ENCODE measurements at places on chromosomes 7 and 10.

DNA sequence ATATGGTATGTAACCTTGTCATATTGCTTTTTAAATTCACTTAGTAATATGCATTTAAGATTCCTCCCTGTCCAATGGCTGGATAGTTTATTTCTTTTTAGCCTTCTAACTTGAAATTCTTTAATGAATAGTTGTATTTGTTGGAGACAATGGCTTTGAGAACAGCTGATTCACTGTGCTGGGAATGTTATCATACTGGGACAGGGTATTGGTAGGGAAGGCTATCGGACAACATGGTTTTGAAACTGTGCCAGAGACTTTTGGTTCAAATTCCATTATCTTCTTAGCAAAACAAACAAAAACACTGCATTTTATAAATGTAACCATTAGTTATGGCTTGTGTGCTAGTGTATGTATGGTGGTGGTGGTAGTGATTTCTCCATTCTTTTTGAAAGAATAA, 517.1 kb upstream of the ANKRD30A start:
- no peak for DNase-seq

GRCh38 chr10:71451754-71452153, 55.0 kb downstream of the CDH23 start:
- DNase-seq = no peak

DNA sequence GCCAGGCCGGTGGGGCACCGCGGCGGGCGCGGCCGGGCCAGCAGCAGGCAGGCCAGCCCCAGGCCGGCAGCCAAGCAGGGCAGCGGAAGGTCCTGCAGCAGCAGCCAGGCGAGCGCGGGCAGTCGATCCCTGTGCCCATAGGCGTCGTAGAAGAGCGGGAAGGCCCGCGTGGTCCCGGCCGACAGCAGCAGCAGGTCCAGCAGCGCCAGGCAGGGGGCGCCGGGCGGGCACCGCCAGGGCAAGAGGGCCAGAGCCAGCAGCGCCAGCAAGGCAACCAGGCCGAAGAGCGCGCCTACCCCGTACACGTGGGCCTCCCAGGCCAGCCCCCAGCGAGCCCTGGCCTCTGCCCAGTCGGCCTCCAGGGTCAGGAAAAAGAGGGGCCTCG, 8.4 kb upstream of the RBM28 start:
- DNase-seq = no peak

GRCh38 chr10:62037166-62037831, 135.8 kb downstream of the ARID5B start:
- DNase-seq = no peak

GRCh38 chr7:128938544-128939074, 882 bp downstream of the IRF5 start:
- no peak for DNase-seq

GRCh38 chr7:112428715-112429114, 21.5 kb upstream of the IFRD1 start:
- DNase-seq = no peak

GRCh38 chr10:42519761-42520460, 118.5 kb downstream of the ZNF33B start:
- DNase-seq = no peak

- DNase-seq = no peak
These were observed 47.8 kb downstream of the NRCAM start for GRCh38 chr7:108408296-108408991.

- no peak for DNase-seq
These were observed 181.8 kb upstream of the NPVF start for GRCh38 chr7:25409897-25410636.

DNA sequence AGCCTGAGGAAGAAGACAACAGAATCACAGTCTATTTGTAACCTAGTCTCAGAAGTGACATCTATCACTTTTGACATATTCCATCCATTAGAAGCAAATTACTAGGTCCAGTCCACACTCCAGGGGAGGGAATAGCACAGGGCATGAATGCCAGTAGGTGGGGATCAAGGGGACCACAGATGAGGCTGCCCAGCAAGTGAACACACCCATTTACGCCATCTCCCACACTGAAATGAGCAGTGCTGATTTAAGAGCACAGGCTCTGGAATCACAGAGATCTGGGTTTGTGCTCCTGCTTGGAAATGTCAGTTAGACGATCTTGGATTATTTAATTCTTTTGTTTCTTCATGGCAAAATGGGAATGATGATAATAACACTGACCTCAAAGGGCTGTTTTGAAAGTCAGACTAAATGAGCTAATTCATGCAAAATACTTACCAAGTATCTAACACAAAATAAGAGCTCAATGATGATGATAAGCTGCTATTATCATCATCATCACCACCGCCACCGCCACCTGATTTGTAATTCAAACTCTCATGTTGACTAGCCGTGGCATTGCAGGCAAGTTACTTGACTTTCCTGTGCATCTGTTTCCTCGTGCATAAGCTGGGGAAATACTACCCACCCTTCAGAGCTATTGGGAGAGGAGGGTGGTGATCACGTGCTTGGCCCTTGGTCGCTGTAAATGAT, 138.9 kb upstream of the KLF14 start:
- DNase-seq = no peak

GRCh38 chr10:1886039-1886438, 148.7 kb upstream of the ADARB2 start:
- no peak for DNase-seq

- DNase-seq = no peak
These were observed 2.0 kb upstream of the TNRC18 start for GRCh38 chr7:5425507-5426225.

DNA sequence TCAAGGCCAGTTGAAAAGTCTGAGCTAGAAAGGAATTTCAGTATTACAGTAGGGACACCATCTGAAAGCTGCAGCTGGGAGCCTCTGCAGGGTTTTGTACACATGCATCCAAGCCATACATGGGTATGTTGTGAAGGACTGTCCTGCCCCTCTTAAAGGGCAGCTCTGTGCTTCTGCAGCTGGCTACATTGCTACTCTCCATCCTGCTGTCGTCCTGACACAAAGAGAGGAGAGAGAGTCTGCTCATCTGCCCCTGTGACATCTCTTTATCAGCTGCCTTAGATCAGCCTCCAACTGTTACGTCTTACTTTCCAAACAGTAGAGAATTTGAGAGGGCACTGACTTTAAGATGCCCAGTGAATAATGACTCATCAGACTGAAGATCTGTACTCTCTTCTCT, 602.7 kb downstream of the SORCS3 start:
- no peak for DNase-seq

DNA sequence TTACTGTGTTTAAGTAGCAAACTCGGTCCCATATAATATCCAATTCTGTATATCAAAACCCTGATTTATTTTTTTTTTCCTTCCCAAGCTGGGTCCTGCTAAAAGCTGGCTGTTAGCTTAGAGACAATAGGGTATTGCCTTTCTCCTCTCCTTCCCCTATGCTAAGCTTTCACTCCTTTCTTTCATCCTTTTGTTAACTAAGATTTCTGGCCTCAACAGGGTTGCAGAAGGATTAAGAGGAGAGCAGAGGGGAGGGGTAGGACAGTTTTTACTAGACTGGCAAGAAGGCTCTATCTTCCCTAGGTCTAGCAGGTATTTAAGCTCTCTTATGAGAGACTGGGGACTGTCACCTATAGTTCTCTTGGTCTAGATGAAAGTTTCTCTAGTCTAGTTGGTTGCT, 229.2 kb downstream of the KCND2 start:
- no peak for DNase-seq

DNA sequence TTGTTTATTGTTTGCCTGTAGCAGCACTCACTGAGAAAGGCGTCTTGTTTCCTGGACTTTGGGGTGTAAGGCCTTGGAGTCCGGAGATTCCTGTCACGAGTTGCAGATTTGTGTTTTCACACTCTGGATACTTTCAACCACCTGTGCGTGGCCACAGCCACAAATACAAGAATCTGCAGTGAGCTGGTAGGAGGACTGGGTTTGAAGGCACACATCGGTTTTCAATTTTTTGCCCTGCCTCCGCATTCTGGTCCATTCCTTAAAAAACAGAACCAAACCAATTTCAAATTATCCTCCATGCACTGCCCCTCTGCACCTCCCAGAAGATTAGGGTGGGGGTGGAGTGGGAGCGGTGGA, 619 bp downstream of the EXOC4 start:
- DNase-seq = no peak

DNA sequence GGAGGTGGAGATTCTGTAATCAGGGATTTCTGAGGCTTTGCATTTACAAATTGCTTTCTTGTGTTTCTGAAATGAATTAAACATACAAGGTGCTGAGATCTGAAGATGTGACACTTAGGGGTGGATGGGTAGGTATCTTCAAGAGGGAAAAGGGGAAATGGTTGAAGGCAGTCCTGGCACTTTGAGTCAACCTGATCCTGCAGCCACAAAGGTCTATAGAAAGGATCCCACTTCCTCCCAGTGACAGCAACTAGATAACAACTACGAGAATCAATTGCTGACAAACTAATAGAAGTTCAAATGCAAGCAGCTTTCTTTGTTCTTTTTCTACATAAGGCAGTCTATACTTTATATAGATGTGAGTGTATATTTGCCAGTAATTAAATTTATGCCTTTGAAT, 553.3 kb downstream of the MDFIC start:
- DNase-seq = no peak

- no peak for DNase-seq
These were observed 11.6 kb downstream of the IMPDH1 start for GRCh38 chr7:128398016-128398840.

All from central memory CD4-positive, alpha-beta T cell (primary cell).